ENCODE measurements at places on chromosomes 7 and 10.

DNA sequence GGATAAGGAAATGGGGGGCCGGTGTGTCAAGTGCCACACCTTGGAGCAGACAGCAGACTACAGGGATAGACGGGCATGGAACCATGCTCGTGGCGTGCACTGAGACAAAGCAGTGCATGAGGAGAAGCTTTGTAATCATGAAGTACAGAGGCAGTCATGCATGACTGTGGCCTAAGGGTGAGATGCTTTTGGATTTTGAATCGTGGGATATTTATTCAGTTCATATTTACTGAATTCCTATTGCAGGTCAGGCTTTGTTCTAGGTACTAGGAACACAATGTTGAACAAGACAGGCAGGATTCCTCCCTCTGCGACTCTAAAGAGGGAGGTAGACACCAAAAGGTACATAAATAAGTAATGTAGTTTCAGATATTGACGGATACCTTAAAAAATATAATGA lies 597.6 kb downstream of the PARD3 start:
- no peak for DNase-seq

GRCh38 chr7:158549616-158550393 lies 37.8 kb downstream of the PTPRN2 start:
- DNase-seq: no peak

- DNase-seq: peak; percentile 82
Measured at GRCh38 chr10:43322769-43323168, 48.7 kb upstream of the FXYD4 start.

- no peak for DNase-seq
Measured at GRCh38 chr10:62561151-62561550, 187.0 kb downstream of the ZNF365 start.

DNA sequence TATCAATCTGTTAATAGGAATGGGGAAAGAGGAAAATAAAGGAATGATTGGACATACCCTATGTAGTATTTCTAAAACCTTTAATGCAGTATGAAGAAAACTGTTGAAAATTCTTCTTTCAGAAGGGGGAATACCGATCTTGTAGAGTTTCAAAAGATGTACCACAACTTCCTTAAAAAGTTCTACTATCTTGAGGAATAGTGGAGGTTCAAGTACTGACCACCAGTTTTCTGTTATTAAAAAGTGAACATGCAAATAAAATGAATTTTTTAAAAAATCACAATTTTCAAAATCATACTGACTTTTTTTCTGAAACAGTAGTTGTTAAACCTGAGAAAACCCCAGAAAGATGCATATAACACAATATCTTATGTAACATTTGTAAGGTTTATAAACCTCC lies 86.5 kb downstream of the HERC4 start:
- no peak for DNase-seq

DNA sequence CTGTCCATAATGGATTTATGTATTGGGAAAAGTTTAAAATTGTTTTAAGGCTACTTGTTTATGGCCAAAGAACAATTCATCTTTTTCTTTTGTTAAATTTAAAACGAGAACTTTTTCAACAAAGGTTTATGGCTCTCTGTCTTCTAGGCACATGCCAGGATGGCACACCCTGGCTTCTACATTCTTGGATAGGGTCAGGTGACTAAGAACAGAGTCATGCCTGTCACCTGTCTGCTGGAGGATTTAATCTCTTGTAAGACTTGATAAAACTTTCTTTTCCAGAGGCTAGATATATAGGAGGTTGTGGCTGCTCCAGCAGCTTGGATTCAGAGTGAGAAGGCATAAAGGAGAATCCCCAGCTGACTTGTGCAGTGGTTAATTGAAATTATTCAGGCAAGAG lies 915.4 kb downstream of the GATA3 start:
- no peak for DNase-seq

DNA sequence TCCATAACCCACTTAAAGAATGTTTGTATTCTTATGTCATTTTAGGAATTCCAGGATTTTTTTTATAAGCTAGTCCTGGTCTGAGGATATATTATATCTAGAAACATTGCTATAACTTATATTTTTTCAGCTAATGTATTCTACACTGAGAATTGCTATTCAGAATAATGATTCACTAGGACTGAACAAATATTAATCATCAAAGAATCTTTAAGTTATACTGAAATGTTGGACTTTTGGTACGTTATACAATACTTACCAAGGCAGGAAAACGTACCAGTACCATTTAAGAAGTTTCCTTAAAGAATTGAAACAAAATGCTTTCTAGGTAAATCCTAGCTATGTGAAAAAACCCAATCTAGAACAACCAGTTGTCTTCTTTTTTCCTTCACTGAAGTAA lies 18.4 kb downstream of the PTTG1IP2 start:
- DNase-seq: no peak

GRCh38 chr7:82053453-82054032 lies 283.7 kb upstream of the HGF start:
- DNase-seq: no peak

All from T-helper 9 cell (primary cell).